A172 (cell line): ENCODE measurements at places on chromosomes 5 and 9. TPM values are rescaled to one million over a fixed set of nuclear protein-coding genes. Genes with fewer than 3 reads are reported as not detected.
A peak's percentile ranks its signal among the peaks of the same experiment; 100 is the strongest.

DNA sequence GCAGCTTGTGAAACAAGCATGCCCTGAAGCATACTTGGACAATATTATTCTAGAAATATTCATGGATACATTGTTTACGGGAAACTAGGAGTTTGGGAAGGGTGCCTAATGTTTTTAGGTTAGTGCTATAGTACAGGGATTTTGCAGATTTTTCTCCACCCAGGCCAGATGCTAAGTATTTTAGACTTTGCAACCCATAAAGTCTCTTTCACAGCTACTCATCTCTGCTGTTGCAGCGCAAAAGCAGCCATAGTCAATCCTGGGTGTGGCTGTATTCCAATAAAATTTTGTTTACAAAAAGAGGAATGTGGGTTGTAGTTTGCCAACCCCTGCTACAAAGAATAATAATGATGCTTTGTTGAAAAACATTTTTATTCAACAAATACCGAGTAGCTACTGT, 106.2 kb downstream of the CEMIP2 start:
- DNase-seq = no peak

Gene AQP3
- total RNA-seq = 0.79 and 2.2 TPM in 2 replicates

GRCh38 chr9:90458485-90458884, 184.1 kb downstream of the DIRAS2 start:
- DNase-seq = peak; percentile 6

GRCh38 chr9:94923326-94924089, 197.0 kb downstream of the AOPEP start:
- DNase-seq = no peak

Gene ENTREP1
- 0.78 and 1.7 TPM in 2 replicates for total RNA-seq

Gene PCDHB4
- 0.26 and 1.7 TPM in 2 replicates for total RNA-seq

DNA sequence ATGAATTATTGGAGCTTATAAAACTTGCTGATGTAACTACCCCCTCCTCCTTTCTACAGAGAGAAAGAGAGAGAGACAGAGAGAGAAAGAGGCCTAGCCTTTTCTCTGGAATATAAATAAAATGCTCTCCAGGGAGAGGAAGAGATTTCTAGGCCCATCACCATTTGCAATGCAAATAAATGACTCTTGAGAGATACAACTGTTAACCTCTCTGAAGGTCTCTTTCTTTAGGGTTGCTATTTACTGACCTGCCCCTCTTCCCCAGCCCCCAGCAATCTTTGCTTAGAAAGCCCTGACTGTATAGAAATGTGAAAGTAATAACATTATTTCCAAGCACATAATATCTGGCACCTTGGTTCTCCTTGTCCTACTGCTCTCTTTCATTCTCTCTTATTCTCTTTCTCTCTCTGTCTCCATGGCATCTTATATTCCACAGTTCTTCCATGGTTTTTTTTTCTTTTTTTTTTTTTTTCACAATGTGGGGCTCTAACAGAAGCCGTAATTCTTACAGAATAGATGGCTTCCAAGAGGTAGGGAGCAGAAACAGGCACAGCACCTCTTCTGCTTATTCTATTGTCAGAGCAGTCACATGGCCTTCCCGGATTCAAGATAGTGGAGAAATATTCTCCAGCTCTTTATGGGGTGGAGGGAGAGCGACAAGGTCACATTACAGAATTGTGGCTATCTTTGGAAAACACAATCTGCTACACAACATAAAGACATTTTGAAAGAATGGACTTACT, 1087.9 kb upstream of the NUDT12 start:
- DNase-seq = no peak

DNA sequence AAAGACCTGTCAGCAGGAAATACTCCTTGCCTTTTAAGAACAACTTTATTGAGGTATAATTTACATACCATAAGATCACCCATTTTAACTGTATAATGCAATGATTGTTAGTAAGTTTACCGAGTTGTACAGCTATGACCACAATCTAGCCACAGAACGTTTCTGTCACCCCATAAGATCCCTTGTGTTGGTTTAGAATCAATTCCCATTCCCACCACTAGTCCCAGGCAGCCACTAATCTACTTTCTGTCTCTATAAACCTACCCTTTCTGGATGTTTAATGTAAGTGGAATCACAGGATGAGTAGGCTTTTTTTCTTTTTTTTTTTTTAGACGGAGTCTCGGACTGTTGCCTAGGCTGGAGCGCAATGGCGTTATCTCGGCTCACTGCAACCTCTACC, 4.4 kb downstream of the GPR107 start:
- DNase-seq = no peak

- no peak for DNase-seq
These were observed 91.2 kb downstream of the MED10 start for GRCh38 chr5:6287176-6287575.

Gene TERT
- total RNA-seq = 0.95 and 5.2 TPM in 2 replicates

Gene SPINK13
- total RNA-seq = not detected in 2 replicates

DNA sequence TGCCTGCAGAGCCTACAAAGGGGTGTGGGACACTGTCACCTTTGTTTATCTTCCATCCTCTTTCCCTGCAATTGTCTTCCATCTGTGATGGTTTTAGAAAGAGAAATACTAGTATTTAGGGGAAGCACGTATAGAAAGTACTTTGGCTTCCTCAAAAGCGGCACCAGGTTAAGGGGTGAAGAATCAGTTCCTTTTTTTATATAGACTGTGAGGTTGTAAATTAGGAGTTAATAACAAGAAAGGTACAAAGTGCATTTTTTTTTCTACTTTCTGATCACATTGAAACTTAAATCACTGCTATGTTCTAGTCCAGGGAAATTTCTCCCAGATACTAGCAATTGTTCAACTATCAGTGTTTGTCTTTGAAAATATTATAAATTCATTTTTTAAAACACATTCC, 219.3 kb downstream of the CEMIP2 start:
- no peak for DNase-seq

- DNase-seq = no peak
These were observed 11.7 kb downstream of the BICD2 start for GRCh38 chr9:92752812-92753404.

Gene LHX6
- 2.2 and 2.5 TPM in 2 replicates for total RNA-seq

Gene KIF24
- 9.0 and 11.5 TPM in 2 replicates for total RNA-seq

Gene PCSK1
- total RNA-seq = 0.02 TPM in 1 of 2 replicates, not detected in the other

Gene VCP
- total RNA-seq = 346 and 386 TPM in 2 replicates

GRCh38 chr5:175447571-175447970, 3.6 kb upstream of the DRD1 start:
- DNase-seq = no peak

GRCh38 chr9:120757026-120757913, 35.9 kb downstream of the FBXW2 start:
- no peak for DNase-seq

GRCh38 chr9:91234523-91234922, 127.2 kb downstream of the AUH start:
- no peak for DNase-seq

Gene MARCHF3
- total RNA-seq = 4.8 and 6.4 TPM in 2 replicates

DNA sequence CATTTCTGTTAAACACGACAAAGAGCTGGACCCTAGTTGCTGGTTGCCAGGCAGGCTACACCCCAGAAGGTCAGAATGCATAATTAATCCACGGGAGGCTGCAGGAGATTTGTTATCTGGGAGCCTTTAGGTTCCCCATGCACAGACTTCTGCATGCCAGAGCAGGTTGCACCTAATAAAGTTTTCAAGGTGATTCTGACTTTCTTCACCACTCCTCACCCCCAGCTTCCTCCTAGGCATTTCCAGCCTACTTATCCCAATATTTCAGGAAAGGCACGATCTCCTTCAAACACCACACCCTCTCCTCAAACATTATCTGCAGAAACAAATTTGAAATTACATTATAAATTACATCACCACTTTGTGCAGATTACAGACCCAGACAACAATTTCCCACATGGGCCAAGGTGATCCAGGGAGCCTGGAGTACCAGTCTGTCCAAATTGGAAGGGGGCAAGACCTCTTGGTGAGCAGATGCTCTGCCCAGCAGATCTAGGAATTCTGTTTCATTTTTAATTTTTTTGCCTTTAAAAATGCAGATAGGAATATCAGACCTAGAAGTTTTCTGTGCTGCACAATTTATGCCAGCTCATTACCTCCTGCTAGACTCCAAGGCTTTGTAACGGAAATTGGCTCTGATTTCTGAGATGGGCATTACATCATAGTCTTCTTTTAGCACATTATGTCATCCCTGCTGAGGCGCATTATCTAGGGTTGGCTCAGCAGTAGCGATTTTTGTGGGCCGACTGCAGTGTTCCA, 363.4 kb upstream of the SLC30A5 start:
- DNase-seq = peak; percentile 84

GRCh38 chr5:179301796-179302195, 43.5 kb downstream of the ADAMTS2 start:
- no peak for DNase-seq

Gene TBC1D2
- total RNA-seq = 87.2 and 93.4 TPM in 2 replicates
